ENCODE measurements at places on chromosomes 12 and 14.

DNA sequence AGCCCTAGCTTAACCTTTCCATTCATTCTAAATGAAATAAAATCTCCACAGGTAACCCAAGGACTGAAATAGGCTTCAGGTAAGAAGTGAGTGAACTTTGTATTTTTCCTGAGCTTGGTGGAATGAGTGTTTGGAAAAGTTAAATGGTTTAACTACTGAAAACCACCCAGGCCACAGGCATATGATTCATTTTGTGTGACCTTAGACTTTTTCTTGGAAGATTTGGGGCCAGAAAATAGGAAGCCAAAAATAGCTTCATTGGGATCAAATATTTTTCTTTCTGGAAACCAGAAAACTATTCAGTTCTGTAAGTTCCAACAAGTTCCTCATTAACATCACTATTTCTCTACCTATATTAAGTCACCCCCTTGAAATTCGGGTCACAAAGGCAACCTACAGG is 212.6 kb downstream of the PCNX1 start:
- DNase-seq, result no peak

- DNase-seq, result no peak
These were observed 108.4 kb downstream of the EMP1 start for GRCh38 chr12:13304924-13305323.

DNA sequence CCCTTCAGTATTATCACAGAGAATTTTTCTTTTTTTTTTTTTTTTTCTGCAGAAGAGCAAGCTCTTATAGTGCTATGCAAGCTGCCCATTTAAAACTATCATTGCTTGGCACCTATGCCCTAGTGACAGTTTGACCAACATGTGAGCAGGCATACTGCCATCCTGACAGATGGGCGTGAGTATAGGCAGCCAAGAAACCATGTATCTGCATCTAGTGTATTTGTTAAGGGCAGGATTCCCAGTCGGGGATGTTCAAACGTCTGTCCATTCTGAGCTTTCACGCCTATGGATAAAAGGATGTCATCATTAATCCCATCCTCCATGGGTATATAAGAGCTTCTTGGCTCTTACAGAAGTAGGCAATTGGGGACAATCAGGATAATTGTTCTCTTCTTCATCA is 8.8 kb downstream of the VRK1 start:
- no peak for DNase-seq

DNA sequence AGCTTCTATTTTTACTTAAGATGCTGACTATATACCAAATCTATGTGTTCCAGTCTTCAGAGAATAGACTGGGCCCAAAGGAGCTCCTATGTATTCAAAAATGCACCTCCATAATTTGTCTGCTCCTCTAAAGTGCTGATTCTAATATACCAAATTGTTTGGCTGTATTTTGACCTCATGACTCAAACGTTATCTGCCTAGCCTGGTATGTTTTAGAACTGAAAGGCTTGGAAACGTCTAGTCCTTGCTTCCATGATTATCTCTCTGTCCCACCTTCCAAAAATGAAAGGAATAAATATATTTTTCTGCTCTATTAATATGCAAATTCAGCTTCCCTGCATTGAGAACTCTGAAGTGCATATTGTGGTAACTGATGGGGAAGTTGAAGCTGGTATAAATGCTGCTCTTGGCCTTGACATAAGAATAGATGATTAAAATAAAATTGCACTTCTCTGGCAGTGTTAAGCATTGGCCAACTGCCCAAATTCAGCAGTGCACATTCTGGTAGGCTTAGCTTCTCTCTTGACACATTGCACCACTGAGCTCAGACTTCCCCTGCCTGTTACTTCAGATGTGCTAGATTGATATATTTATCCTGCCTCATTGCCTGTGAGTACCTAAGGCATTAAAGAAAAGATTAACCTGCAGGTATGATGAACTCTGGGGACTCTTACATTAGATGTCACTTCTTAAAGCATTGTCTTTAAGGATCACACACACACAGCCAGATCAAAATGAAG is 882.3 kb downstream of the RPS29 start:
- DNase-seq, result no peak

- no peak for DNase-seq
These were observed 18.0 kb upstream of the PTPRO start for GRCh38 chr12:15304296-15304695.

GRCh38 chr12:115898670-115899069 is 378.8 kb downstream of the MED13L start:
- DNase-seq, result no peak

- DNase-seq, result no peak
These were observed 14.9 kb upstream of the TAC3 start for GRCh38 chr12:57031138-57031725.

- no peak for DNase-seq
These were observed 5.8 kb upstream of the PUS1 start for GRCh38 chr12:131923260-131923659.

GRCh38 chr12:15887043-15887817 is 5.0 kb downstream of the STRAP start:
- DNase-seq, result no peak

- no peak for DNase-seq
These were observed 415.3 kb downstream of the SOX5 start for GRCh38 chr12:23534196-23534595.

DNA sequence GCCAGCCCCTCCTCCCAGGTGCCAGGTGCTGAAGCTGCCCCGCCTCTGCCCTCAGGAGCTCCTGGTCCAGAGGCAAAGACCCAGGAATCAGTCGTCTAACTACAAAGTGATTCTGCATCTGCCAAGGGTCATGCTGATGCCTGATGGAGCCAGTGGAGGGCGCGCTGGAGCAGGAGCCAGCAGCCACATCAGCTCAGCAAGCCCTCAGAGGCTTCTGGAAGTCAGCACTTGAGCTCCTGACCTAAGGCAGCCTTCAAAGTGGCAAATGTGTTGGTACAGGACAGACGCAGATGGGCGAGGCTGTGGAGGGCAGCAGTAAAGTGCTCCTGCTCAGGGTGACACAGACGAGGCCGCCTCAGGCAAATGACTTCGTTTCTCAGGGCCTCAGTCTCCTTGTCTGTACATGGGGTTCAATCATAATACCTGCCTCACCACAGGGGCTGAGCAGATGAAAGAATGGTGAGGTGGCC is 10.9 kb downstream of the C12orf43 start:
- peak; percentile 38 for DNase-seq

GRCh38 chr14:89892953-89893352 is 61.6 kb downstream of the EFCAB11 start:
- DNase-seq, result no peak

GRCh38 chr14:24673534-24674203 is 39.7 kb upstream of the GZMB start:
- no peak for DNase-seq

GRCh38 chr12:25151476-25151875 is 43.5 kb downstream of the DNAI7 start:
- peak; percentile 97 for DNase-seq

GRCh38 chr12:1821805-1822204 is 1.4 kb downstream of the LRTM2 start:
- DNase-seq, result no peak

- DNase-seq, result no peak
These were observed 58.6 kb downstream of the ZFP36L1 start for GRCh38 chr14:68734231-68734732.

DNA sequence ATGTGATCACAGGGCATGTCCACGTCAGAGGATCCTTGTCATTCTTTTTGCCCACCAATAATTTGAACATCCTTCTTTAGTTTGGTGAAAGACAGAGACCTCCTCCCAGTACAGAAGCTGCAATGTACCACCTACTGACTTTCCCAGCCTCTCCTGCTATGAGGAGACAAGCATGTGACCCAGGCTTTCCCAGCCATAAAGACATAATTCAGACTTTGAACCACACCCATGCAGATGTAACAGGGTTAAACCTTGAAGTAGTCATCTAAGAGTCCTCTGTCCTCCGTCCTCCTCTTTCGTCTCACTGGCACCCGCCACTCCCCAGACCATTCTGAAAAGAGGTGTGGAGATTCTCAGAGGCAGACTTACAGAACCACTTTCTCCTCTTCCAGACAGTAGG is 120.8 kb downstream of the KCNK10 start:
- no peak for DNase-seq

- no peak for DNase-seq
These were observed 15.7 kb upstream of the ESPL1 start for GRCh38 chr12:53252349-53252916.

GRCh38 chr14:64191756-64192155 is 102.4 kb downstream of the ESR2 start:
- DNase-seq, result peak; percentile 83

GRCh38 chr12:57135527-57136326 is 7.4 kb downstream of the LRP1 start:
- DNase-seq, result peak; percentile 50

- no peak for DNase-seq
These were observed 2.2 kb downstream of the NDRG2 start for GRCh38 chr14:21022686-21023085.

DNA sequence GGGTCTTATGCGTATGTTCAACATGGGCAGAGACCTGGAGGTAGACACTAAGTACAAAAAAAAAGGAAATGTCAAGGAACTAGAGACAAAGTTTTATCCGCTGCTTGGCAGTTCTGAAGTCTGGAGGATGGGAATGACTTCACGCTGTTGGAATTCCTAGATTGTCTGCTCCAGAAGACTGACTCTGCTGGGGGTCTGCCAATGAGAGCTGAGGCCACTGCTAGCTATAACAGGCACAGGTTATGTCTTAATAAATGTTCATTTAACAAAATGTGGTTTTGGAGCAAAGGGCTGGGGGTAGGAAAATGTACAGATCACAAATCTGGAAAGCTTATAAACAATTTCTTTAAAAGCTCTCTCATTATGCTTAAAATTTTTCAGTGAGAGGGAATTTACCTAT is 5.9 kb downstream of the RNASE8 start:
- DNase-seq, result peak; percentile 79

- DNase-seq, result no peak
These were observed 66.7 kb downstream of the GALNT16 start for GRCh38 chr14:69326611-69327010.

DNA sequence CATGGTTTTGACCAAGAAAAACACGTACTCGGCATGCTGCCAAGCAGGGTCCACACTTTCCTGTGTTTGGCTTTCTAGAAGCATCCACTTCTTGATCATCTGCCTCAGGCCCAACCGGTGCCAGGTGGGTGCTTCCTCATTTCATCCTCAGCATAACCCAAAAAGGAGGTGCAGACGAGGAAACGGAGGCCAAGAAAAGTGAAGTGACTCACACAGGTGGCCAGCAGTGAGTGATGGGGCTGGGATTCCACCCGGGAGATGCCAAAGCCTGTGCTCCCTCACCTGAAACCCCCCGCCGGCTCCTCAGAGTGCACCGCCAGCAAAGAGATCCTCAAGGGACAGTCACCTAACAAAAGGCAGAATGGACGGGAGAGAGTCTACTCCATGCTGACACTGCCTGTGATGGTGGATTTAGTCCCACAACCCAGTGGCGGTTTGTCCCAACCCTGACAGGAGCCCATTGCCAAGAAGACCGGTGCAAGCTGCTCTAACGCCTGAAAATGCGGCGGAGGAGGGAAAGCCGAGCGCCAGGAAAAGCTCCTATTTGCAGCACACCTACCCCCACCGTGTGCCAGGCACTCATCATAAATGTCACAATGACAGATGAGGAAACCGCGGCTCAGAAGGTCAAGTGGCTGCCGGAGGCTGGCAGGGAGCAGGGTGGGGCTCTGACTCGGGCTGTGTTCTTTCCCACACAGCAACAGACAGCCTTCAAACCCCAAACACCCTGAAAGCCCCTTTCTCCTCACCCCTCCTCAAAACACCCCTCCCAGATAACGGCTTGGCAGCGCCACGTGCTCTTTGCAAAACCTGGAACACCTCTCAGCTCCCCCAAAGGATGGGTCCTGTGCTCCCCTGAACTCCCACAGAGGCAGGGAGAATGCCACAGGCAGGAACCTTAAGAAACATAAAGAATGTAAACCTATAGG is 18.8 kb downstream of the BCL11B start:
- DNase-seq, result no peak

DNA sequence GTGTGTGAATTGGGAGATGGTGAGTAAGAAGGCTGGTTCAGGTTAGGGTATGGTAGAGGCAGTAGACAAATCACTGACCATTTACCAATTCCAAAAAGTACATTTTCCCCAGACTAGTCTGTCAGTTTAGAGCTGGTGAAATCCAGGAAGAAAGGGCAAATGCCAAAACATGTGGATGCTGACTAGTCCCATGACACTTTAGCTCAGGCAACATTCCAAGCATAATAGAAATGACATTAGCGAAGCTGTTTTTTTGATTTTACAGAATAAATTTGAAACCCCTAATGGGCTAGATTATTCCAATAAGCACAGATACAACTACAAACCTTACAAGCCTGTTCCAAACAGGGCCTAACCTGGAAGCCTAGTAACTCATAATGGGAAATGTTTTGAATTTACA is 884.2 kb downstream of the FLRT2 start:
- DNase-seq, result no peak

DNA sequence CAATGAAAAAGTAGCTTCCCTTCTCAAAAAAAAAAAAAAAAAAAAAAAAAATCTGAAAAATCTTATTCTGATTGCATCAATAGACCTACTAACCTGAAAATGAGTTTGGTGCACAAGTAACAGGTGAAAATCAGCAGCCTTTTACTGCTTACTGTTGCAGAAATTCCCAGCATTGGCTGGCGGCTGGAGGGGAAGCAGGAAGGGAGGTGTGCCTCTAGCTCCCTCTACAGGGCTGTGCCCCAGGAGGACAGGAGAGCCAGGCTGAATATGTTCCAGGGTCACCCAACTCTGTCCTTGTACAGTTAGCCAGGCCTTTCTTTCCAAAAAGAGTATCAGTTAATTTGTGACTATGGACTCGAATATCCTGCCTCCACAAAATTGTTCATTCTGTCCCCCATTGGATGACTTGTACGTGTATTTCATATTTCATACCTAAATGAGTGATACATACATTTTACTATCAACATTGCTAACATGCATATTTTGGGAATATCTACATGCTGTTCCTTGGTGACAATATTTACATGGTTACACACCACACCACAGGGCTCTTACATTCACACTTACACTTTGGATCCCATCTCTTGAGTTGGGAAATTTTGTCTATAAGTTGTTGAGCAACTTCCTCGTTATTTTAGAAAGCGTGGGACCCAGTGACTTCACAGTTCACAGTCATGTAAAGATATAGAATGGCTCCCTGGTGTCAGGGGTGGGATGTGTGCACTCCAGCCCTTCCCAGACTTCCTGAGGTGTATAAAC is 124.8 kb downstream of the SAMD4A start:
- peak; percentile 74 for DNase-seq

- DNase-seq, result peak; percentile 4
These were observed 44.5 kb downstream of the LRRC9 start for GRCh38 chr14:59964251-59965007.

- DNase-seq, result no peak
These were observed 30.1 kb downstream of the DACT1 start for GRCh38 chr14:58667900-58668299.

DNA sequence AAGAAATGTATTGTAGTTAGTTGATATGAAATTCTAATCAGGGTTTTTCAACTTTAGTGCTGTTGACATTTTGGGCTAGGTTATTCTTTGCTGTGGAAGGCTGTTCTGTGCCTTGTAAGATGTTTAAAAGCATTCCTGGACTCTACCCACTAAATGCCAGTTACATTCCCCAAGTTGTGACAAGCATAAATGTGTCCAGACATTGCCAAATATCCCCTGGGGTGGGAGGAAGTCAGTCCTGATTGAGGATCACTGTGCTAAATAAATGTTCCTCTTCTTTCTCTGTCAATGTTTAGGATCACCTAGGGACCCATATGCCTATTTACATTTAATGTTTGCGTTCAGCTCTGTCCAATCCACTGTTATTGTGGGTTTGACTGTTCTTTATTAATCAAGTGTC is 268.3 kb downstream of the TMTC2 start:
- DNase-seq, result no peak

- peak; percentile 34 for DNase-seq
These were observed 677 bp downstream of the C12orf75 start for GRCh38 chr12:105330931-105331804.

- DNase-seq, result no peak
These were observed 311.7 kb upstream of the FKBP4 start for GRCh38 chr12:2482938-2483660.
